Stimulated activated CD8-positive, alpha-beta memory T cell treated with anti-CD3 and anti-CD28 coated beads, Interleukin-4, amount 100 ng/mL, for 1 hour (primary cell): ENCODE measurements at places on chromosomes 5 and 9.

DNA sequence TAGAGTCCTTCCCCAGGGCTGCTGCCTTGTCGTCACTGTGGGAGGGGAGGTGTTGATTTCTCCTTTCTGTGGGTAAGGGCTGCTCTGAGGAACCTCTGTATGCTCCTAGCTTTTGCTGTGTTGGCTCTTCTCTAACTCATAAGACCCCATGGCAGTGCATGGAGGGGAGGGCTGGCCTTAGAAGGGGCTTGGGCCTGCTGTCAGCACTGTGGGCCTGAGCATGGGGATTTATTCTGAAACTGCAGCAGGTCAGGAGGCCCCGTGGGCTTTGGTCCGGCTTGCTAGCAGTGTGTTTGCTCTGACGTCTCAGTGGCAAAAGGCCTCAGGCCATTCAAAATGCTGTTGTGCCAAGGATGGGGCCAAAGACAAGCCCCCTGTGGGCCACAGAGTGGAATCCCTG is 6.8 kb downstream of the FGF18 start:
- DNase-seq: no peak

DNA sequence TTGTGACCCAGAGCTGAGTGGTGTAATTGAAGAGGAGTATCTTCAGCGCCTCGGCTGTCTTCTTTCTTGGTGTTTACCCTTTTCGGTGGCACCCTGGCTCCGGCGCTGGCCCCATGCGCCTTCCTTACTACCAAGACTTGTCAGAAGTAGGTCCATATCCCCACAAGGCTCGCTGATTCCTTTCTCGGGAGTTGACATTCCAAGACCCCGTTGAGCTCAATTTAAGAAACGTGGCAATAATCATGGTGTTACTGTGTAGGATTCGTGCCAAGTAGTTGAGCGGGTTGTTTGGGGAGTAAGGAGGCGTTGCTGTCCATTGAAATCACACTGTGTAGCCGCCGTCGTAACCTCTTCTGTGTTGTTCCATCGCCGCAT is 795 bp downstream of the NDUFAF2 start:
- DNase-seq: peak; percentile 1

- no peak for DNase-seq
These were observed 5.5 kb downstream of the EPB41L4A start for GRCh38 chr5:112413611-112414010.

GRCh38 chr5:955886-956761 is 52.5 kb upstream of the NKD2 start:
- no peak for DNase-seq

DNA sequence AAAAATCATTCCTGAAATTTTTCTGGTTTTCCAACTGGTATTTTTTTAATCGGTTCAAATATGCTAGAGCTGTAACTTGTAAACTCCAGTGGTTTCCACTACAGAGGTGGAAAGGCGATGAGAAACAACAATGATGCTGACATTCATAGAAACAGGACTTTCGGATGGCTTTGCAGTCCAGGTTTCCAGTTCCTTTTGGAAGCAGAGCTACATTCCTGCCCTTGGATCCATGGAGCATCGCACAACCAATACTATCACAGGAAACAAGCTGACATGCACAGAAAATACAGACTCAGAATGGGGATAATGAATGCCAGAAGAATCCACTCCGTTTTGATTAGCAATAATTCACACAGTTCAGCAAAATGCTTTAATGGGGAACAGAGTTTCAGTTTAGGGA is 140.0 kb downstream of the EPB41L4A start:
- no peak for DNase-seq

GRCh38 chr9:130607640-130608420 is 28.5 kb downstream of the FUBP3 start:
- DNase-seq: no peak

- no peak for DNase-seq
These were observed 110.4 kb upstream of the SARDH start for GRCh38 chr9:133848471-133849109.

GRCh38 chr9:720239-720881 is 121.1 kb upstream of the DMRT1 start:
- no peak for DNase-seq

DNA sequence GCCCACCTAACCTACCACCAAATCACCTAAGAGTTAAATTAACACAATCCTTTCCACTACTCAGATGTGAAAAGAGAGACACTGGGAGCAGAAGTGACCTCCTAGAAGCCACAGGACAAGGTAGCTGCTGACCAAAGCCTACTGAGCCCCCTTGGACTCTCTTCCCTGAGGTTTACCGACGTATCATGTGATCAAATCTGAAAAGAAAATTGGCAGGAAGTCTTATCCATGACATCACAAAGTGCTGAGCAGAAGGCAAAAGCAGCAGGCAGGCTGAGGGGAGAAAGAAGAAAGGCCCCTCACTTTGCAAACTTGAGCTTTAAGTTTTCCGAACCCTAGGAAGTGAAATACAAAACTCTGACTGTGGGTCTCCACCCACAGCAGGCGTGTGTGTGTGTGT is 11.1 kb downstream of the PRELID2 start:
- DNase-seq: no peak

- no peak for DNase-seq
These were observed 97.7 kb upstream of the LRRTM2 start for GRCh38 chr5:138972836-138973235.

- DNase-seq: no peak
These were observed 132.2 kb downstream of the CDC42SE2 start for GRCh38 chr5:131396015-131396414.

DNA sequence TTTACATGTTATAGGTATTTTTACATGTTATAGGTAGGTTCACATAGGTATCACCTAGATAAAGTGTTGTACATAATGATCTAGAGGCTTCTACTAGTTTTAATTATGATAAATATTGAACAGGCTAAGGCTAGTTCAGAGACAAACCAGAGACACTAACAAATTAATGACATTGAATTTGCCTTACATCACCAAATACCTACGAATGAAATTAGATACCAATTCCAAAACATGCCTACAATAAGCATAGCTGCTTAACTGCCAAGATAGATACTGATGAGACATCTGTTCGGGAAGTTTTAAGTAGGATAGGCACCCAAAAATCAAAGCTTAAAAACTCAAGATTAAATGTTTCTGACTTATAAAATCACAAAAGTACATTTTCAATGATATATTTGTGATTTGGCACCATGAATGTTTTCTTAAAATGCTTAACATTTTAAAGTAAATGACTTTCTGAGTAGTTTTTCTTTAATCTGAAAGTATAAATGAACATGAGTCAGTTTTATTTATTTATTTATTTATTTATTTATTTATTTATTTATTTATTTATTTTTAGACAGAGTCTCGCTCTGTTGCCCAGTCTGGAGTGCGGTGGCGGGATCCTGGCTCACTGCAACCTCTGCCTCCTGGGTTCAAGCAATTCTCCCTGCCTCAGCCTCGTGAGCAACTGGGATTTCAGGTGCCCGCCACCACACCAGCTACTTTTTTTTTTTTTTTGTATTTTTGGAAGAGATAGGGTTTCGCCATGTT is 703.1 kb upstream of the ARRDC3 start:
- DNase-seq: no peak

- no peak for DNase-seq
These were observed 17.1 kb downstream of the DELE1 start for GRCh38 chr5:141940695-141941271.

- DNase-seq: no peak
These were observed 62.7 kb upstream of the TMEM252 start for GRCh38 chr9:68603371-68603770.

- DNase-seq: no peak
These were observed 41.7 kb upstream of the MATR3 start for GRCh38 chr5:139251695-139252288.

GRCh38 chr5:72194846-72195245 is 87.6 kb downstream of the MAP1B start:
- DNase-seq: no peak

DNA sequence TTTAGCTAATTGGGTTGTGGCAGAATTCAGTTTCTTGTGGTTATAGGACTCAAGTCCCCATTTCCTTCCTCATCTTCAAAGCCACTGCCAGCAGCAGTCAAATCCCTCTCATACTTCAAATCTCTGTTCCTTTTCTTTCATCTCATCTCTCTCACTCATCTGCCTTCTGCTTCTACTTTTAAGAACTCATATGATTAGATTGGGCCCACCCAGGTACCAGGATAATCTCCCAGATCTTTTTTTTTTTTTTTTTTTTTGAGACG is 8.0 kb upstream of the REEP5 start:
- DNase-seq: no peak

GRCh38 chr9:120663380-120663779 is 50.9 kb downstream of the MEGF9 start:
- DNase-seq: no peak

DNA sequence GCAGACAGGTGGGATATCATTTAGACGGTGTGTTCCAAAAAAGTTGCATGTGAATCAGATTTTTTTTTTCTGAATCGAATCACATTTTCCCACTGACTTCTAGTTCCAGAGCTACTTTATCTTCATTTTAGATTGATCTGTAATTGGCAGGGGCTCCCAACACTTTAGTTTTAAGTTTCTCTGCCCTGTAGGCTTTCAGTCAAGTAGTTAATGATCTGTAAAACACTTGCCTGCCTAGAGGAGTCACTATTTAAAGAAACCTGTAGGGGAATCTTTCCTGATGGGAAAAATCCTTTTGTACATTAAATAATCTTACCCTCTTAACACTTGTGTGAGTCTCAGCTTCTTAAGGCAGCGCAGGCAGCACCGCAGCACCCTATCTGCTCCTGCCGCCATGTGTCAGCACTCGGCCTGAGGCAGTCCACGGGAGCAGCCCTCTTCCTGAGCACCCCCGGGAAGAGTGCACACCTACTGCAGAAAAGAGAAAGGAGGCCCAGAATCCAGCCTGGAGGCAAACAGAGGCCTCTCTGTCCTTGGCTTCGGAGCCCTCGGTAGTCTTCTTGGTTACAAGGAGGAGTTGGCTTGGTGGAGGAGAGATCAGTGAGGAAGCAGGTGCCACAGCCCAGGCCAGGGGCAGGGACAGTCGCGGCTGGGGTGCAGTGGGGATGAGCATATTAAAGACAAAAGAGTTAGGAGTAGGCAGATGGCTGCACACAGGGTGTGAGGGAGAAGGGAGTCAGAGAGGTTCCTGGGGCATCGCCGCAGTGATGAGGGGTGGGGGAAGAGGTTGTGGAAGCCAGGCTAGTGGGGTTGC is 209.3 kb downstream of the GAPVD1 start:
- no peak for DNase-seq

GRCh38 chr5:17260549-17260948 is 43.1 kb downstream of the BASP1 start:
- no peak for DNase-seq

DNA sequence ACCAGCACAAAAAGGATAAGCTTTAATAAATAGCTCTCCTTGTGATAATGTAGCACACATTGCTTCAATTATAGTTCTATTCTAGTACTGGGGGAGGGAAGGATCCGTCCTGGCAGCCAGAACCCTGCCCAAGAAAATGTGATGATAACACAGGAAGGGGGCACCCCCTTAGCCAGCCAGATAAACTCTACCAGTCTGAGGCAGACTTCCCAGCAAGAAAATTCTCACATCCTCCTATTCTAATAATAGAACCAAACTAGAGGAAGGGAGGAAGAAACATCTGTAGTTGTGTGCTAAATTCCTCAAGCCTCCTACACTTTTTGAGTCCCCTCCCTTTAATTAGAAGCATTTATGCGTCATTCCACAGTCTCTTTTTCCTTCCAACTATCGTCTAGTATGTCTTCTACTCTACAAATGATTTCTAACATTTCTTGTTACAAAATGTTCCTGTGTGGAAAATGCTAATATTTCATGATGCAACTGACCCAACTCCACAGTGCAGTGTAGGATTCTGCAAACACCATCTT is 261.0 kb downstream of the SEMA5A start:
- no peak for DNase-seq

DNA sequence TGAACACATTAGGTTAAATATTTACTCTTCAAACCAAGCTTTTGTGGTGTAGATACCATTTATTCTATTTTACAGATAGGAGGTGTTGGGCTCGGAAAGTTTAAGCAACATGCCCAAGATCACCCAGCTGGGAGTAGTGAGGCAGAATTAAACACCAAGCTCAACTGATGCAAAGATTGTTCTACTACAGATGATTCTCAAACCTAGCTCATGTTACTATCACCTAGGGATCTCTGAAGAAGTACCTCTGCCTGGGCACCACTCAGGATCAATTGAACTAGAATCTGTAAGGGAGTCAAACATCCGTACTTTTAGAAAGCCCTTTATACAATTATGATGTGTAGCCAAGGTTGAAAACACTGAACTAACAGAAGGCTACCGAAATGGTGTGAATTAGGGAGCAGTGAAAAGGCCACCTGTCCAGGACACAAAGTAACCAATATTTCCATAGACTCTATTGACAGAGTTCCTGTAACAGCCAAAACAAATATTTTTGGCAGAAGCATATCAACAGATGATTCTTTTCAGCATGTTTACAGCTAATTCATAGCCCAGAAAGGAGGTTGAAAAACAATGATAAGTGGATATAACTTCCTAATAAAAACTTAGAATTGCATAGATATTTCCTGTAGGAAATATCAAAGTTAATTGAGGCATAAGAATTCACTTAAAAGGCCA is 158.5 kb upstream of the PTGER4 start:
- no peak for DNase-seq

GRCh38 chr5:154242964-154243376 is 52.4 kb downstream of the GALNT10 start:
- no peak for DNase-seq

DNA sequence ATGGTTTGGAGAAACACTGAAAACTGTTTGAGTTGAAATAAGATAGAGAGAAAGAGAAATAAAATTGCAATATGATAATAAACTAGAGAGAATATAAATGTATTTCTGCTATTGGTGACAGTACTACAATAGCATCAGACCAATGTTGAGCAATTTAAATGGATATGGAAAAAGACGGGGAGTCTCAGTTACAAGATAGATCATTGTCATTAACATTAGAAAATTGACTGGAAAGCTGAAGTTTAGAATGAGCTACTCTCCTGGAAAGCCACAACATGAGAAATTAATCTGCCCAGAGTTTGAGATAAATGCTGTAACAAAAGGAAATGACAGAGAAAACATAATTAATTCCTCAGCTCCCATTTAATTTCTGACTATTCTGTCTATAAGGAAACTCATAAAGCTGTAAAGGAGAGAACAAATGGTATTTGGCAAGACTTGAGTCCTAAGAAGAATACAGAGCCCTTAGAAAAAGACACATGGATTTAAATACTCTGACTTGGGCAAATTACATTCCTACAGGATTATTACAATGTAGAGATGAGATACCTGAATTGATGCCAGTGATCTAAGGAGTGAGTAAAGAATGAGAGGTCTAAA is 624.5 kb upstream of the CHD1 start:
- no peak for DNase-seq

DNA sequence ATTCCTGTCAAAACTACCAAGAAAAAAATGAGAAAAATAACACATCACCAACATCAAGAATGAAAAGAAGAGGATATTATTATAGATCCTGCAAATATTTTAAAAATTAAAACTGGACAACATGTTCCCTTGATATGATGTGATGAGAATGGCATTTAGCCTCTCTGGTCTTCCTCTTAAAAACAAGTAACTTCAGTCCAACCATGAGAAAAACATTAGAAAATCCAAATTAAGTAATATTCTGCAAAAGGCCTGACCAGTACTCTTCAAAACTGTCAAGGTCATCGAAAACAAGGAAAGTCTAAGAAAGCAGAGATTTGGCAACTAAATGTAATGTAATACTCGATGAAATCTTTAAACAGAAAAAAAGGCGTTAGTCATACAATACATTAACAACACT is 167.1 kb upstream of the SNX2 start:
- DNase-seq: no peak
